Glomerular endothelial cell (primary cell): ENCODE measurements at places on chromosomes 1 and 21. TPM values are rescaled to one million over a fixed set of nuclear protein-coding genes. Genes with fewer than 3 reads are reported as not detected.

SNX7 gene
- total RNA-seq = 35.6 and 53.6 TPM in 2 replicates

FAM177B gene
- not detected in 2 replicates for total RNA-seq

LCE2C gene
- total RNA-seq = not detected in 2 replicates

OR2T2 gene
- total RNA-seq = not detected in 2 replicates

BLACAT1 gene
- total RNA-seq = not detected in 2 replicates

IL20 gene
- not detected in 2 replicates for total RNA-seq
